ENCODE measurements at places on chromosomes 7 and 10.

DNA sequence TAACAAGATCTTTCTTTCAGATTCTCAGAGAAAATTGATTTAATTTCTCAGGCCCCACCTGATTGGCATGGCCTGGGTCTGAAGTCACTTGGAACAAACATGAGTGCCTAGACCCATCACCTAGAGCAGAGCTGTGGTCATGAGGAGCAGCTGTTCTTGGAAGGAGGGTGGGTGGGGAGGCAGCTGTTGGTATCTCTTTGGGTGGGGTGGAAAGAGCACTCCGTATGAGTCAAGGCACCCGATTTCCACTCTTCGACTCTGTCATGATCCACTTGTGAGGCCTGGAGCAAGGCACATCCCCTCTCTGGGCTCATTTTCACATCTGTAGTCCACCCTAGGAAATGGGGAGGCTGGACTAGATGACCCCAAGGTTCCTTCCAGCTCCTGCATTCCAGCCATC lies 156.7 kb downstream of the C10orf105 start:
- no peak for DNase-seq

DNA sequence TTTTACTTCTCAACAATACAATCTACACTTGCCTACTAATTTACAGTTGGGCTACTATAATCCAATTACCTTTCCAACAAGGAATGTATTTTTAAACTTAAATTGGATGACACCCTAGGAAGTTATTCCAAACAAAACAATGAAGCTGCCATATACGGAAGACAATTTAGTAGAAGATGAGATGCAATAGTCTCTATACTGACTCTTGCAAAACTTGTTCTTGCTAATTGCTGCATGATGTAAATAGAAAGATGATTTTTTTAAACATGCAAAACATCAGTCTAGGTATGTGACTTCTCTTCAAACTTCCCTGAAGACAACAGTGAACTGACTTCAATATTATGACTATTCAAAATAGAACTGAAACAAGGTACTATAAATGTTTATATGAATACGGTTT lies 17.6 kb downstream of the NT5C3A start:
- no peak for DNase-seq

- DNase-seq: no peak
Measured at GRCh38 chr10:95401704-95402469, 111.1 kb upstream of the PDLIM1 start.

- DNase-seq: no peak
Measured at GRCh38 chr7:126213876-126214275, 1038.9 kb downstream of the GRM8 start.

DNA sequence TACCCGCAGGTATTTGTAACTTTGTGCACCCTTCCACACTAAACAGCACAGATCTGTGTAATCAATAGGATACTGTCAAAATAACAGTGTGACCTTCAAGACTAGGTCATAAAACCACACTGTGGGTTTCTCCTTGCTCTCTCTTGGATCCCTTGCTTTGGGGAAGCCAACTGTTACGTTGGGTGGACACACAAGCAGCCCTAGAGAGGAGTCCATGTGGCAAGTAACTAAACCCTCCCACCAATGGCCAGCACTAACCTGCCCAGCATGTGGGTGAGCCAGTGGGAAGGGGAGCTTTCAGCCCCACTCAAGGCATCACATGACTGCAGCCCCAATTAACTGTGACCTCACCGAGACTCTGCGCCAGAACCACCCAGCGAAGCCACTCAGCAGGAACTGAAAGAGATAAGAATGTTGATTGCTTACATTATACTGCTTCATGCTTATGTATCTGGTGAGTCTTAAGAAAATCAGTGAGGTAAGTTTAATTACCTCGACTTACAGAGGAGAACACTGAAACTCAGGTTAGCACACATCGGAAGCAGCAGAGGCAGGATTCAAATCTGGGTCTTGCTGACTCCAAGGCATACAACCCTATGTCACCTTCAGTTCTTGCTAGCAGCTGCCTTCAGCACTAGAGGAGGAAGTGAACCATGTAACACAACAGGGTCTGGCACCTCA lies 9.4 kb upstream of the ZC3HAV1 start:
- no peak for DNase-seq

DNA sequence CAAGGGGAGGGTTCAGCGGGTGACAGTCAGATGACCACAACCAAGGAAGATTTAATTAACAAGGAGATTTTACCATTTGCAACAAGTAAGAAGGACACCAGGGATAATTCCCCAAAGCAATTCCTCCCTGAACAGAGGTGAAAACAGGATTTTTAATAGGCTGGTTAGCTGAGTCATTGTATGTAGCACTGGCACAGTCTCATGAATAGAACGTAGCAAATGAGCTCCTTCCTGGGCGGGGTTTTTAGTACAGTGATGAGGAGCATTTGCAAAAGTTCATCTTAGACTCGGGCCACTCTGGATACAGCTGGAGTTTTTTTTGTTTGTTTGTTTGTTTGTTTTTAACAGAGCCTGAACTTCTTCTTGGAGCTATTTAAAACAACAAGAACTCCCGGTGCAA lies 39.0 kb downstream of the TAC1 start:
- DNase-seq: no peak
